AG08396 (cell line): ENCODE measurements at places on chromosomes 2 and 18.

- no peak for DNase-seq
These were observed 89.4 kb upstream of the APCDD1 start for GRCh38 chr18:10365021-10365500.

DNA sequence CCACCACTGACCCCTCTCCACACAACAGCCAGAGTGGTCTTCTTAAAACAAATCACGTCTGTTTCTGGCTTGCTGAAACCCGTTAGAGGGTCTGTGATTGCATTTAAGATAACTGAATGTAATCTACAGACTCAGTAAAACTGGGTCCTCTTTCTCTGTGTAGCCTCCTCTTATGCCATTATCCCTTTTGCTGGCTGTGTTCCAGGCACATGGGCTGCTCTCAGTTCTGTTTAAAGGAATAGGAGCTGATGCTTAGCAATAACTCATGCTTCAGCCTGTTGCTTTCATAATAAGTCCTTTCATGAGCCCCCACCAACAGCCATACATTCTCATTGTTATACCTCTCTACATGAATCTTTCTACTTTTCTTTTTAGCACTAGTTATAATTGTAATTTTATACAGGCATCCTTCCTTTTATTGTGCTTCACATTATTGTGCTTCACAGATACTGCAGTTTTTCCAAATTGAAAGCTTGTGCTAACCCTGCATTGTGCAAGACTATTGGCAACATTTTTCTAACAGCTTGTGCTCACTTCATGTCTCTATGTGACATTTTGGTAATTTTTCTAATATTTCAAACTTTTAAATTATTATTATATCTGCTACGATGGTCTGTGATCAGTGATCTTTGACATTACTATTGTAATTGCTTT is 782.6 kb downstream of the MBD2 start:
- DNase-seq = no peak

GRCh38 chr2:165840333-165840958 is 46.4 kb upstream of the GALNT3 start:
- no peak for DNase-seq

- DNase-seq = no peak
These were observed 119.5 kb downstream of the ACTR3 start for GRCh38 chr2:114009205-114009944.

- DNase-seq = no peak
These were observed 9.9 kb downstream of the TMEM37 start for GRCh38 chr2:119441376-119442225.
